ENCODE measurements at places on chromosomes 4 and X.
A peak's percentile ranks its signal among the peaks of the same experiment; 100 is the strongest.

DNA sequence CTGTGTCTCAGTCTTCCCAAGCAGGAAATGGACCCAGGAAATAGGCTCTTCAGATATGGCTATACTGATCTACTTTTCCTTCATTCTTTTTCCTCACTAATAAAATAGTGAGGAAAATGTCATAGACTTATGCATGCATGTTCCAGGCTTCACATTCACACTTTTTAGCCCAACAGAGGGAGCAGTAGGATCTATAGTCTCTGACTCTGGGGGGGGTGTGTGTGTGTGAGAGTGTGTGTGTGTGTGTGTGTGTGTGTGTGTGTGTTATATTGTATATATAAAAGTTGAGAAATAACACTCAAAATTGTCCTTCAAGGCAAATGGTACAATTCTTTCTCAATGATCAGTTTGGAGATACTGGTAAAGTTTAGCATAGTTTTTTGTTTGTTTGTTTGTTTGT is 297.2 kb upstream of the GALNT7 start:
- no peak for DNase-seq

DNA sequence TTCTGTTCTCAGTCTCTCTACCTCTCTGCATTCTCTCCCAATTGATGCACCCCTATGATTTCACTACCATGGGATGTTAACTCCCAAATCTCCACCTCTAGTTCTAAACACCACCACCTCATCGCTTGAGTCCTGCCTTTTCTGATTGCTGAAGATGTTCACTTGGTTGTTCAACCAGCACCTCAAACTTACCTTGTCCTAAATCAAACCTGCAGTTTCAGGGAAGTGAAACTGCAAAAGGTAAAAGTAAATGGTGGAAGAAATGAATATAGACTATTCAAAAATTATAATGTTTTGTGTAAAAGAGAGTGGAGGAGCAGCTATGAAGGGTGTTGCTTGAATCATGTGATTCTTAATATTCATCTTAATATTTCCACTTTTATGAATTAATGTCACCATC is 91.0 kb downstream of the PDE5A start:
- no peak for DNase-seq

DNA sequence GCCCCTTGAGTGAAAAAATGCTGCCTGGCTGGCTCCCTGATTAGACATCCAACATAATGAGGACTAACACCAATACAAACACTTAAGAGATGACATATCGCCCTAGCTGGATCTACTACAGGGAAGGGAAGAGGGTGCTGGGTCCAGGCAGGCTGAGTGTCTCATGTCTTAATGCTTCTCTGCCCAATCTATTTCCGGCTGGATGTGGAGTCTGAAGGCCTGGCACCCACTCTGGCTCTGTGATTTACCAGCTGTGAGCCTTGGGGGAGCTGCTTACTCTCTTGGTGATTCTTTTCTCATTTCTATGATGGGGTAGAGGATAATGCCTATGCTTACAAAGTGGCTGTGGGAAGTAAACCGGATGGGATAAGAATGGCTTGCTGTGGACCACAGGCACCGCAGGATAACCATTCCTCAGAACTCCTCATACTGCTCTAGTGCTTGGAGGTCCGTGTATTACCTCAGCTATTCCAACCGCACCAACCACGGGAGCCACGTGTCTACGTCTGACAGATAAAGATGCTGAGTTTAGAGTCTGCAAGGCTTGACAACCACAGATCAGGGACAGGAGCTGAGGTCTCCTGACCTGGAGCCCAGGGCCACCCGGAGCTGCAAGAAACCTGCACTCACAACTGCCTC is 161.7 kb downstream of the AFAP1 start:
- no peak for DNase-seq

- no peak for DNase-seq
Observed at GRCh38 chr4:27429364-27429871, 568.8 kb downstream of the STIM2 start.

DNA sequence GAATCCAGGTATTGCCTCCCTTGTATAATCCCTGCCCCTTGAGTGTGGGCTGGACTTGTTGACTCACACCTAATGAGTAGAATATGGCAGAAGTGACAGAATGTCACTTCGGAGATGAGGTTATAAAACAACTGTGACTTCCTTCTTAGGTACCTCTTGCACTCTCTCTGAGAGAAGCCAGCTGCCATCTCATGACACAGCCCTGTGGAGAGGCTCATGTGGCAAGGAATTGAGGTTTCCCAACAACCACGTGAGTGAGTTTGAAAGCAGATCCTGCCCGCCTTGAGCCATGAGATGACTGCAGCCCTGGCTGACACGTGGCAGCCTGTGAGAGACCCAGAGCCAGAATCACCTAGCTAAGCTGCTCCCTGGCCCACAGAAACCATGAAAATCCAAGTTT is 13.5 kb downstream of the ASB11 start:
- DNase-seq, result peak; percentile 9

GRCh38 chr4:26410385-26411293 is 79.6 kb downstream of the CCKAR start:
- peak; percentile 87 for DNase-seq

GRCh38 chr4:147388018-147388417 is 92.9 kb upstream of the EDNRA start:
- no peak for DNase-seq

GRCh38 chr4:53714236-53715140 is 123.2 kb upstream of the LNX1 start:
- no peak for DNase-seq

DNA sequence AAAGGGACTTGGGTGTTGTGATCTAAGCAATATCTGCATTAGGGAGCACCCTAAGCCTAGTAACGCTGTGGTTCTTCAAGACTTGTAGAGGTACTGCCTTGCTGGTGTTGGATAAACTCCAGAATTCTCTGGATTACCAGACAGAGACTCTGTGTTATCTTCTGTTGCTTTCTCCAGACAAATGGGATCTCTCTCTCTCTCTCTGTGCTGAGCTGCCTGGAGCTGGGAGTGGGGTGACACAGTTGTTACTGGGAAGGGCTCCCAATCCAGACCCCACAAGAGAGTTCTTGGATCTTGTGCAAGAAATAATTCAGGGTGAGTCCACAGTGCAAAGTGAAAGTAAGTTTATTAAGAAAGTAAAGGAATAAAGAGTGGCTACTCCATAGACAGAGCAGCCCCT is 48.8 kb downstream of the MCUB start:
- DNase-seq, result no peak

DNA sequence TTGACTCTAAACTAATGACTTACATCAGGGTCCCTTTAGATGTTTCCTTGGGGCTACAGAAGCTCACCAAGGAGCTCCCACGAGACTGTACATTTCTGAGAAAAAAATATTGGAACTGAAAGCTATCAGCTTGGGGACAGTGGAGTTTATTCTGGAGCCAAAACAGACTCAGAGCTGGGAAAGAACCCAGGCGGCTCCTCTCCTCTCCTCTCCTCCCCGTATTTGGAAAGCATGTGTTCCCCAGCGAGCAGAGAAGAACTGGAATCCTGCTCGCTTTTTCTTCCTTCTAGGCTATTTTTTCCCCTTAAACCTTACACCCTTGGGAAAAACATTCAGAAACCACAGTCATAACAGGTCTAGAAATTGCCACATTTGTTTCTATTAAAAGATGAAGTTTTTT is 4.3 kb upstream of the MAP7D3 start:
- DNase-seq, result no peak

DNA sequence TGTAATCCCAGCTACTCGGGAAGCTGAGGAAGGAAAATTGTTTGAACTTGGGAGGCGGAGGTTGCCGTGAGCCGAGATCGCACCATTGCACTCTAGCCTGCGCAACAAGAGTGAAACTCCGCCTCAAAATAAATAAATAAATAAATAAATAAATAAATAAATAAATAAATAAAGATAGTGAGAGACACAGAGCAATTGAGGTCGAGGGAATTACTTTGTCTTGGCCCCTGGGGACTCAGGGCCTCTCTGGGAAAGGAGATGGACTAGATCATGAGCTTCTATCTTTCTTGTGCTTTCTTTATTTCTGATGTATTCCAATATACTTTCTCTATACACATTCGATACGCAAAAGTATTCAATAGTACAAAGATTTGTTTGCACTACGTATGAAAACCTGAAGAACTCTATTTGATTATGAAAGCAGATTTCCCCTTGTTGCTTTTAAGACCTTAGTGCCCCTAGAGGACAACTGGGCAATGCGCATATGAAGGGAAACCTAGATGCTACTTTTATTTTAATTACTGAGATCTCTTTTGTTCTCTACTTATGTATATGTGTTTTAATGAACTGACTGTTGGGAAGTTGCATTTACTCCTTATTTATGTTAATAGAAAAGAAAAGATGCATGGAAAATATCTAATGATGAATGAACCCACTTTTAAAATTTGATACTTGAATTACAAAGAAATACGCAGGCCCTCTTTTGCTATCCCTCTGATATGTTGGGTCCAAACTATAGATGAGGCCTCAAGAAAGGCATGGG is 12.8 kb upstream of the ELOVL6 start:
- DNase-seq, result peak; percentile 86

GRCh38 chr4:68905939-68906779 is 45.4 kb downstream of the UGT2A3 start:
- DNase-seq, result no peak

DNA sequence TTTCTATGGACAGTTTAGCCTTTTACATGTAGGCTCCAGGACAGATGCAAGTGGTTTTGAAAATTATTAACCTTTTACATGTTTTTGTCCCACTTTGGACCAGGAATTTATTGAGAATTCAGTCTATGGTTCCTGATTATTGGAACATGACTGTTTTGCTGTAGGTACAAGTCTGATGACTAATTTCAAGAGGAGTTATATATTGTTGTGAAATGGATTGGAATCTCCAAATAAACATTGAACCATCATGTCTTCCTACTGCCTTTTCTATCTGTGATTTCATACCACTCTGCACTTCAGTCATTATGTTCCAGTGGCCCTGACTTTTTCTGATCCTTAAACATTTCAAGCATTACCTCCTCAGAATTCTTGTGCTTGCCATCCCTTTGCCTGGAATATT is 35.9 kb downstream of the TBC1D19 start:
- DNase-seq, result no peak

- DNase-seq, result no peak
Observed at GRCh38 chrX:41338436-41338835, 4.5 kb downstream of the DDX3X start.

DNA sequence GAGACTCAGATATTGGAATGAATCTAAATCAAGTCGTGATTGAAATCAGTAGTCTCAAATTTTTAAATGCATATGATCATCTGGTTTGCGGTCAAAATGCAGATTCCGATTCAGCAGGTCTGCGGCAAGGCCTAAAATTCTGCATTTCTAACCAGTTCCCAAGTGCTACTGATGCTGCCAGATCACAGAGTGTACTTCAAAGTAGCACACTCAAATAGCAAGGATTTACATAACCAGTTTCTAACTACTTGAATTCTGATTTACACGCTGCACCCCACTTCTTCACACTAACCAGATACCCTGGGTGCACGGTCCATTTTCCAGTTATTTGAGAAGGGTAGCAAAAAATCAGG is 752 bp downstream of the MBTPS2 start:
- peak; percentile 2 for DNase-seq

DNA sequence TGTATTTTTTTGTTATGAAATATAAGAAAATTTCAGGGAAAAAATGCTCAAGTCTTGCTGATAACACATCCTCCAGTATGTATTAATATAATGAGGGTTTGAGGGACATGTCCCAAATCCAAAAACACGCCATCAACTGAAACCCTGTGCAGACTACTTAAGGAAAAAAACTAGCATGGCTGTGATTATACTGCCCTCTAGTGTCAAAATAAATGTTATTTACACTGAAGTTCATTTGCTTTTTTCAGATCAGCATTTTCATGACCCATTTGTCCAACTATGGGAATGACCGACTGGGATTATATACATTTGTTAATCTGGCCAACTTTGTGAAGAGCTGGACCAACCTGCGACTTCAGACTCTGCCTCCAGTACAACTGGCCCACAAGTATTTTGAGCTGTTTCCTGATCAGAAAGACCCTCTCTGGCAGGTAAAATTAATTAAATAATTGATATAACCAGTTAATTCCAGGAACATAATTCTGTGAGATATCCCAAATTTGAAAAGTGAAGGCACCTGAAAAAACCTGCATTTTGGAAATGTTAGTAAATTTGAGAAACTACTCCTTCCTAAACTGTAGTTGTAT is 128.5 kb downstream of the PRSS12 start:
- DNase-seq, result peak; percentile 87

GRCh38 chrX:96126182-96126581 is 558.5 kb upstream of the DIAPH2 start:
- DNase-seq, result no peak

DNA sequence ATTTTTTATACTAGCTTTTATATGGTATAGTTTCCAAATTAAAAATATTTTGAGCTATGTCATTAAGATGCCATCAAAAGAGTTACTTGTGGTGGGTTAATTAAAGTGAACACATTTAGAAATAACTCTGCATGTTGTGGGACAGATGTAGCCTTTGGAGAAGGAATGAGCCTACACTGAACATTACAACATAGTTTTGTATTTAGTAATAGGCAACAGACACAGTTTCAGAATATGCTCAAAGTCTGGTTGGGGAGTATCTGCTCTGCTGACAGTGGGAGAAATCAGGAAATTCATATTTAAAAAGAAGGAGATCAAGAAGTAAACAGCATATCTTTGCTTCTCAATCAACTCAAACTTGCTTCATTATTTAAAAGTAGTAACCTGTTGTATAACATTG is 23.7 kb downstream of the EMCN start:
- no peak for DNase-seq

DNA sequence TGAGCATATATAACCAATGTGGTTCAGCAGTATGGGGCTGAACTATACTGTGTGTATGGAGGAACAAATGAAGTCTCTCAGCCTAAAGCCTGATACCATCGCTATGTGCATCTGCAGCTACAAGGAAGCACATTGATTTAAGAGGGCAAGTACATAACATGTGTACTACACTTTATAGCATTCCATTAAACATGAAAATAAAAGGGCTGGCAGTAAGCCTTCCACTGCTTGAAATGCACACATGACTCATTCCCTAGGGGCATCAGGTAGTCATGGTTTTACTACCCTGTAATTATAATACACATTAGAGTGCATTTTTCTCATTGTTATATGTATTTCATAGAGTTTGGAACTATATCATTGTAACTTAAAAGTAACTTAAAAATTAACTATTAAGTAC is 51.2 kb downstream of the SMARCA1 start:
- DNase-seq, result no peak

DNA sequence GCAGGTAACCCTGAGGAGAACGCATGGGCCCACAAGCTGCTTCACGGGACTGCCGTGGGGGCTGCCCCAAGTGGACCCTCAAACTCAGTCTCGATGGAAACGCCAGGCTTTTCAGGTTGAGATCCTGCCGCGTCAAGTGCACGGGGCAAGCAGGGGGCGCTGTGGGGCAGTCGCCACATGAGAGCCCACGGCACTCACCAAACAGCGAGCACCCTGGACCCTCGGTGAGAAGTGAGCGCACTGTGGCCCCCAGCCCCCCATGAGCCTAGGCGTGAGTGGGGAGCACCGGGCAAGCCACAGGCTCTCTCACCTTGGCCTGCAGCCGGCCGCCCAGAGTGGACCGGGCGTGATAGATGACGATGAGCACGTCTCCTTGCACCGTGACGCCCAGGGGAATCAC is 50.9 kb upstream of the CPLX1 start:
- DNase-seq, result no peak

GRCh38 chr4:83536362-83537272 is 709 bp downstream of the GPAT3 start:
- no peak for DNase-seq

GRCh38 chr4:183408796-183409195 is 35.6 kb upstream of the CDKN2AIP start:
- peak; percentile 15 for DNase-seq

Measured in Kasumi-1 (cell line).